NCI-H1092 (cell line): ENCODE measurements at places on chromosomes 4 and X.

DNA sequence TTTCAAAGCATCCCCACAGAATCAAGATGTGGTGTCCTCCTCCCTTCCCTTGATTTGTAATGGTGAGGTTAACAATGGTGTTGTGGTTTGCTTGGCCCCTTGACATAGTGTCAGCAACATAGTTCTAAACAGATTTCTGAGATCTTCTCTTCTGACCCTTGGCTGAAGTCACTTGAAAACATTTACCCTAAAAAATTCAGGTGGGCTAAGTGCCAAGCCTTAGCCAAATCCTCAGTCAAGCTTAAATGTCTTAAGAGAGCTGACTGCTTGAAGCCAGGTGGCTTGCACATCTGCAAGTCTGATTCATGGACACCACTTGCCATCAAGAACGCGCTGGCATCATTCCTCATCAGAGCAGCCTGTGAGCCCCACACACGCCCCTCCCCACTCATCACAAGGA, 173.2 kb downstream of the MGST2 start:
- no peak for DNase-seq

- DNase-seq = no peak
Observed at GRCh38 chr4:41935652-41936021, 408 bp downstream of the TMEM33 start.

- no peak for DNase-seq
Observed at GRCh38 chrX:29067351-29067750, 480.1 kb downstream of the IL1RAPL1 start.

- no peak for DNase-seq
Observed at GRCh38 chrX:129872524-129872923, 28.8 kb upstream of the ZDHHC9 start.

DNA sequence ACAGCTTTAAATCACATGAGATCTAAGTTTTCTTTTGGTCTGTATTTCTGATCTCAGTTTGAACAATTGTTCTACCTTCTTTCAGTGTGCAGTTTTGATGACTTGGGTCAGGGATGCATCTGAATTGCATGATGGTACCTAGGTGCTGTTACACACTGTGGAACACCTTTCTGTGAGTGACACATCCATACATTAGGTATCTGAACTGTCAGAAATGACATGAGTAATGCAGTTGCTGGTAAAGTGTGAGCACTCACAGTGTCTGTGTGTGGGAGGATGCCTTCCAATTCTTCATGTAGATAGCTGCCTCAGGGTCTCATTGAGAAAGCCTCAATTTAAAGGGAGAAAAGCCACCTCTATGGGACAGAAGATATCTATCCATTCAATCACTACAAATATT, 411.9 kb downstream of the PPARGC1A start:
- no peak for DNase-seq

- no peak for DNase-seq
Observed at GRCh38 chrX:111086591-111087006, 9.4 kb upstream of the PAK3 start.

GRCh38 chrX:41127477-41128192, 42.4 kb downstream of the USP9X start:
- DNase-seq = no peak
